ENCODE measurements at places on chromosomes 7 and 10. TPM values are rescaled to one million over a fixed set of nuclear protein-coding genes. Genes with fewer than 3 reads are reported as not detected.
A peak's percentile ranks its signal among the peaks of the same experiment; 100 is the strongest.

LRRD1 gene
- not detected for total RNA-seq

STAG3 gene
- total RNA-seq: 0.33 TPM

CALML3 gene
- total RNA-seq: 173 TPM

HTR5A gene
- total RNA-seq: not detected

ZNF655 gene
- 64.5 TPM for total RNA-seq

SPDYE16 gene
- under 0.01 TPM for total RNA-seq

MRLN gene
- total RNA-seq: not detected

ITIH5 gene
- not detected for total RNA-seq

ZDHHC4 gene
- 52.5 TPM for total RNA-seq

- no peak for DNase-seq
Observed at GRCh38 chr10:22839639-22840038, 88.2 kb upstream of the ARMC3 start.

DNA sequence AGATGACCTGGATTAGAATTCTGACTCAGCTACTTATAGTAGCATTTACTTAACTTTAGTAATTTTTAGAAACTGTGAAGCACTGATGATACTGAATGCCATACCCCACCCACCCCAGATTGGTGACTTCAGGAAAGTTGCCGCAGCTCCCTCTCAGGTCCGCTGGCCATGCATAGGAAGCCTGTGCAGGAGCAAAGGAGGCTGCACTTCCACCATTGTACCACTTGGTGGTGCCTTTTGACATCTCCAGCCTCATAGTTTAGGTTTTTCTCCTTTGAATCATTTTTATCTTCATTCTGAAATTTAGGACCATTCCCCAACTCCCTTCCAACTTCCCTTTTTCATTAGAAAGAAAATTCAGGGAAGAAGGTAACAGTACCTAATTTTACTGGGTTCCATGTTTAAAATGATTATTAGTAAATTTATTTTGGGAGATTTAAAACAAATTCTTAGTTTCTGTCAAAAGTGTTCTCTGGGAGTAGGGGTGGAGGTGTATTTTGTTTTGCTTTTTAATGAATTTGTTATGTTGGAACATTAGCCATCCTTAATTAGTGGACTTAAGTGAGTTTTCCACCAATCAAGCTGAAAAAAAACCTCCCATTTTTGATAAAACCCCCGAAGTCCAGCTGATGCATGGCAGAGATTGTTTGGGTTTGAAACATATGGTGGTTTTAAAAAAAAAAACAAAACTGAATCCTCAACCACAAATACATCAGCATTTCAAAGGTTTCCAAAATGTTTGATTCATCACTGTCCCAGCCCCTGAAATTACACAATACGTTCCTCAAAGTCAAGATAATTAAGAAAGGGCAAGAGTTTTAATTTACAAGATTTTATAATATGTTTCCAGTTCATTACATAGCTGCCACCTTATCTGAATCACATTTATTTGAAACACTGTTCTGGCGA lies 109.6 kb downstream of the WNT2 start:
- DNase-seq: peak; percentile 38

GRCh38 chr7:155281398-155281969 lies 16.2 kb upstream of the INSIG1 start:
- DNase-seq: no peak

- DNase-seq: no peak
Observed at GRCh38 chr7:50266635-50267386, 37.7 kb upstream of the IKZF1 start.

DNA sequence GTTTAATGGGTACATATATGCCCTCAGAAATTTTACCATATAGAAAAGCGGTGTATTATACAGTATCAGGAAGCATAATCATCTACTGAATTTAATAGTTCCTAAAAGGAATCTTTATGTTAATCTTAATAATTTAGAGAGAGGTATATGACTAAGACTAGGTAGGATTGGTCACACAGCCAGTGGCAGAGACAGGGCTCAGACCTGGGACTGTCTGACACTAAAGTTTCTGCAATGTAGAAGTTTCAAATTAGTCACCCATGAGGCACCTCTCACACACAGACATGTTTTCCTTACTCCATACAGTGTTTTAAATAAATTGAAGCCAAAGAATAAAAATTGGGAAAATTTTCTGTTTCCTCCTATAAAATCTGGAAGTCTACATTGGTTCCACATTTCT lies 72.8 kb upstream of the ADRA2A start:
- DNase-seq: peak; percentile 35

DNA sequence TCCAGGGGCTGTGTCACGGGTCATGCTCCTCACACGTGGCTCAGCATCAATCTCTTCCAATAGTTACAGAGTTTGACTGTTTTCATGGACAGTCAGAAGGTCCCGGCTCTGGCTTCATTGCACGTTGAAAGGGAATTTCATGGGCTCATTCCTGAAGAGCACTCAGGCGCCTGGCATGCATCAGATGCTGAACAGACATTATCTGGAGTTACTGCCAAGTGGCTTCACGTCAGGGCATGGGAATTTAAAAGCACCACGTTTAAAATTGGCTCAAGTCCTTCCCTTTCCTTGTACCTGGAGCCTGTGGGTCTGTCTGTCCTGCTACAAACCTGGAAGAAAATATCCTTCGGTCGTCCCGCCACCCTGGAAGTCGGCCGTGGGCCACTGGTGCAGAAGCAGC lies 50.4 kb downstream of the CFAP46 start:
- no peak for DNase-seq

DNA sequence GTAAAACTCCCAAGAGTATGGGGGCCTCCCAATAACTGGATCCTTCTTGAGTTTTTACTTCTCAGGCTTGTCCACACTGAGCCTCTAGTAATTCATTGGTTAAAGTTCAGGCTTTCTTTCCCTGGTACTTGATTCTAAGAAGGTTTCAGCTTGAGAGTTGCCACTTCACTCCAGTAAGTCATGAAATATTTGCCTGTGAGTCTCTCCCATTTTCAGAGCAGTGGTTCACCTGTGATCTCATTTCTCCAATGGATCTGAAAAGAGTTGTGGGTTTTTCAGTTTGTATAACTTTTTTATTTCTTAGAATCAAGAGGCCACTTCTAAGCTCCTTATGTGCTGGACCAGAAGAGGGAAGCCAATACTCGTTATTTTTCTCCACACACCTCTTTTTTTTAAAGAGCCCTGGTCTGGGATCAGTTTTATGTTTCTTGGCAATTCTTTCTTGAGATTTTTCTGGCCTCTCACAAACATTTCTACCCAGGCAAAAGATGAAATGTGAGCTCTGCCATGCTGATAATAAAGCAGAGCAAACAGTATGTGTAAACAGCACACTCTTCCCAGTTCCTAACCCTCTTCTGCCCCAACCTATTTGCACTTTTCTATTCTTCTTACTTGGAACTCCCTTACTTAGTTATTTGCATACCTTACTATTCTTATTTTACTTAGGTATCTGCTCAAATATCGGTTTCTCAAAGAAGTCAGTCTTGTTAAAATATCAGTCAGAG lies 983.4 kb downstream of the CCSER2 start:
- DNase-seq: no peak

GRCh38 chr10:76881477-76882220 lies 756.0 kb downstream of the KCNMA1 start:
- DNase-seq: peak; percentile 9

DNA sequence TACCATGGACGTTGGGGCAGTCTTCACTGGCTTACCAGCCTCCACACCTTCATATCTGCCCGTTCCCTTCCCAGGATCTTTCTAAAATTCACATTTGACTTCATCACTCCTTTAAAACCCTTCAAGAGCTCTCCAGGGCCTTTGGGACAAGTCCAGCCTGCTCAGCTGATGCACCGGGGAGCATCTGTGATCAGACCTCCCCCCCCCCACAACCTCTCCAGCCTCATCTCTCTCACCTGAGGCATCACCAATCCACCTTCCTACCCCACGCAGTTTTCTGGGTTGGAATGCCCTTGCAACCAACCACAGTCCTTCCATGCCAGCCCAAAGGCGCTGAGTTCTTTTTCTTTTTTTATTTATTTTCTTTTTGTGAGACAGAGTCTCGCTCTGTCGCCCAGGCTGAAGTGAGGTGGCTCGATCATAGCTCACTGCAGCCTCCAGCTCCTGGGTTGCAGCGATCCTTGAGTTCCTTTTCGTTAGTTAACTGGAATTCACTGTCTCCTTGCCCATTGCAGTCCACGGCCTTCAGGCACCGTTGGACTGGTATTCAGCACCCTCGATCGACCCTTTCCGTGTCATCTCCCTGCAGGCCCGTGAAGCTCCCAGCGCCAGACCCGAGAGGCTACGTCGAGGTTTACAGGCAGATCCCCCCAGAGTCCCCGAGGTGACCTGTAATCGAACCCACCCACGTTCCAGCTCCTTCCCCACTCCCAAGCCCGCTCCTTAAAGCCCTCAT lies 654 bp downstream of the ALKBH4 start:
- DNase-seq: no peak

DNA sequence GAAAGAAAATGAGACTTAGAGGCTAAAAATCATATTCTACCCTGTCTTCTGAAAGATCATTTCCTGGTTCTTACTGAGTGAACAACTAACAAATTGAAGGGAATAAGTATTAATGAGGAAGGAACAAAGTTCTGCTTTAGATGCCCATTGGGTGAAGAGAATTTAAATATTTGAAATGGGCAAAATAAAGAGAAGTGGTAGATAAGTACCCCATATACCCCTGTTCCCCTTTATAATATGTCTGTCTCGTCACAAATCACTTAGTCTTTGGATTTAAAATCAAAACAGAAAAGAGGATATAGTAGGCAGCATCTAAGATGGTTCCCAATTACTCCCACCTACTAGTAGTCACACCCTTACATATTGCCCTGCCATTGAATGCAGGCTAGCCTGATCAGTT lies 13.2 kb downstream of the TES start:
- DNase-seq: no peak

DNA sequence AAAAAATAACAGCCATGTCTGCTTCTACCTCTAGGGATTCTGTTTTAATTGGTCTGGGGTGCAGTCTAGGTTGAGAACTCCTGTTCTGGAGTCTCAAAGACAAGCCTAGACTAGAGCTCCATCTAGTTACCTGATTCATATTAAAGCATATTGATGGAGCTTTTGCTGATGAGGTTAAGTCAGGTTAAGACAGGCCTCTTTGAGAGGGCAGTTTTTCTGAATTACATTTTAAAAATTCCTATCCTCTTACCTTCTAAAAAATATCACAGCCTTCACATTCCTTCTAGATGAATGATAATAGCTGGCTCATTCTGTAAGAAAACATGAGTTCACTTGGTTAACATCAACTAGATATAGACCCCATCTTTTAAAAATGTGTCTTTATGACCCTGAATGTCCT lies 28.9 kb downstream of the MGAM start:
- DNase-seq: peak; percentile 92

- no peak for DNase-seq
Observed at GRCh38 chr7:31368620-31369019, 28.1 kb upstream of the NEUROD6 start.

All from mammary epithelial cell (primary cell).